ENCODE measurements at places on chromosomes 3 and 15. TPM values are rescaled to one million over a fixed set of nuclear protein-coding genes. Genes with fewer than 3 reads are reported as not detected.

DNA sequence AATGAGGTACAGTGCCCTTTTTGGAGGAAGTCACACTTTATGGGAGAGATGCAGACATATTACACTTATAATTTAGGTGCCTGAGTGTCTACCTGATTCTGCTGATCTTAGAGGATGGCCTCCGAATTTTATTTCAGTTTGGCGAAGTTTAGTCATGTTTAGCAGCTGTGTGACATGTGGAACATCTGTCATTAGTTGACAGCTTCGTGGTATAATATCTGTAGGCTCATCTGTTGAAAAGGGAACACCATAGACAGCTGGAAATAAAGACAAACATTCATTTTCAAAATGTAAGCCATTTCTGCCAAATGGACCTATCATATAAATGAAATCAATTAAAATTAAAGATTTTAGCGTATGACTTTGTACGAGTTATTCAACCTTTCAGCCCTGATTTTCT is 165.4 kb downstream of the CFAP20DC start:
- H3K36me3 ChIP-seq: no peaks in the 10 kb centered on the region
- H3K4me3 ChIP-seq: no peak overlapping the region
- H3K27me3 ChIP-seq: peaks cover 6% of the 10 kb centered on the region

GRCh38 chr15:95684693-95685115 is 645.8 kb upstream of the NR2F2 start:
- DNase-seq: no peak
- no peaks in the 10 kb centered on the region for H3K4me1 ChIP-seq
- peaks cover 10% of the 10 kb centered on the region for H3K27me3 ChIP-seq
- no peak overlapping the region for H3K27ac ChIP-seq

DNA sequence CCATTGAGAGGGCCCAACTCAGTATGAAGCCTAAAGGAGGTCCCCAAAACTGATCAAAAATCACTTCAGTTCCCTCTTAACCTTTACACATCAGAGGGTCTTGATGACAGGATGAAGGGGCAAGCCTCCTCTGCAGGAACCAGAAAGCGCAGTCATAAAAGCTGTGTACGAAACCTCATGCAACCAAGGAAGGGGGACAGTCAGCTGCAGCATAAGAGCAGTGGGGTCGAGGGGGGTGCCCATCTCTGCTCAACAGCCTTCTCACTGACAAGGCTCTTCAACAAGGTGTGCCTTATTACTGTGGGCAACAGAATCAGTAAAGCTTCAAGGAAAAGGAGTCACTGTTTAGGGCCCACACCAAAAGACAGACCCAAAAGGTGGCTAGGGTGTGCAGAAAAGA is 3.9 kb downstream of the POC1A start:
- H3K27me3 ChIP-seq: no peaks in the 10 kb centered on the region
- H3K36me3 ChIP-seq: peaks cover 7% of the 10 kb centered on the region
- no peak overlapping the region for H3K27ac ChIP-seq
- H3K4me1 ChIP-seq: peaks cover 14% of the 10 kb centered on the region

GRCh38 chr3:185062191-185062590 is 90.7 kb downstream of the C3orf70 start:
- H3K4me3 ChIP-seq: no peak overlapping the region
- no peak for DNase-seq
- no peaks in the 10 kb centered on the region for H3K4me1 ChIP-seq
- no peaks in the 10 kb centered on the region for H3K27me3 ChIP-seq
- H3K36me3 ChIP-seq: no peaks in the 10 kb centered on the region

- DNase-seq: peak; percentile 69
- peak overlapping the region; percentile 1 for H3K4me3 ChIP-seq
- no peaks in the 10 kb centered on the region for H3K36me3 ChIP-seq
- H3K27ac ChIP-seq: peak overlapping the region; percentile 64
These were observed 200.1 kb upstream of the PROK2 start for GRCh38 chr3:71984843-71985613.

DNA sequence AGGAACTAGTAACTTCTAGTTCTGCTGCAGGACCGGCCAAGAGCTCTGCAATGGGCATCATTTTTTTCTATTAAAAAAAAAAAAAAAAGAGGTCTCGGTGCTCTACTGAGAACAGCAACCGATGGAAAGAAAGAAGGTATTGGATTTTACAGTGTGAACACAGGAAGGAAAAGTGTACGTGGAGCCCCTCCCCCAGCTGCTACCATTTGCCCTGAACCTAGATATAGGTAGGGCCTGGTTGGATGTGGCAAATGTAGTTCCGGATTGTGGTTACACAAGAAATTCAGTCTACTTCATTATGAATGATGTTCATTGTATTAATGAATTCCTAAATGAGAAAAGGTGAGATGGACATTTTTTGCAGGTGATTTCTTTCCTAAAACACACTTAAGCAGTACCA is 17.9 kb upstream of the PPARG start:
- no peaks in the 10 kb centered on the region for H3K36me3 ChIP-seq
- H3K27me3 ChIP-seq: peaks cover 11% of the 10 kb centered on the region
- DNase-seq: no peak

DNA sequence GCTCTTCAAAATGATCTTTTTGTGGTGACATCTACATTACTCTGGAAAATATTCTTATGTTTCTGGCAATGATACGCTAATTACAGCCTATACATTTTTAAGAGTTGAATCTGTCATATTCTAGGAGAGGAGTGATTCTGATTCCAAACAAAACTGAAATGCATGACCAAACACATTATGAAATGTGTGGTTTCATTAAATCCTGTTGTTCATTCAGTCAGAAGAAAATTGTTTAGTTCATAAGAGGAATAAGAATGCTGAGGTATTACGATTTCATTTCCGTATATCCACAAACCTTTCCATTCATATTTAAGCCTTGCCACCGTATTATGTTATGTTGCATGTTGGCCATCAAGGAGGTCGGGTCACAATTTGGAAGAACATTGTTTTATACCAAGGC is 345.1 kb downstream of the FEZF2 start:
- H3K36me3 ChIP-seq: no peaks in the 10 kb centered on the region
- H3K27me3 ChIP-seq: peaks cover 11% of the 10 kb centered on the region
- no peaks in the 10 kb centered on the region for H3K4me1 ChIP-seq

Gene RPP25
- 6.2 TPM for total RNA-seq

- no peaks in the 10 kb centered on the region for H3K36me3 ChIP-seq
- H3K27ac ChIP-seq: no peak overlapping the region
- DNase-seq: no peak
- H3K4me1 ChIP-seq: no peaks in the 10 kb centered on the region
- no peak overlapping the region for H3K4me3 ChIP-seq
These were observed 134.5 kb upstream of the SGO1 start for GRCh38 chr3:20320489-20320888.

Gene GOLGA6L7
- not detected for total RNA-seq

Gene SPTBN5
- total RNA-seq: 0.51 TPM

GRCh38 chr3:163011596-163011995 is 1515.0 kb downstream of the OTOL1 start:
- H3K4me1 ChIP-seq: no peaks in the 10 kb centered on the region
- no peaks in the 10 kb centered on the region for H3K27me3 ChIP-seq
- no peak overlapping the region for H3K4me3 ChIP-seq
- no peaks in the 10 kb centered on the region for H3K36me3 ChIP-seq

DNA sequence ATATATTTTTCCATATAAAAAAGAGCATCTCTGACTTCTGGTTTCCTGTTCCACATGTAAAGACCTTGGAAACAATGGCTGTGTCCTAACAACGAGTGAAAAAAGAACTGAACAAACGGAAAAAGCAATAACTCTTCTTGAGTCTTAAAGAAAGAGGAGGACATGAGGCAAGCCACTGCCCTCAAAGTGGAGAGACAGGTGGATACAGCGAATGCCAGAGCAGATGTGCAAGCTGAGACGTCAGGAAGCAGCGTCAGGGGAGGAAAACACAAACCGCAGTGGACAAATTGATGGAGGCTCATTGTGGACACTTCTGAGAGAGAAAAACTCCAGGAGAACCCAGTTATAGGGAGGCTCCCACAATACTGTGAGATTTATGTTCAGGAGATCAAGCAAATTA is 208.0 kb upstream of the MME start:
- H3K4me1 ChIP-seq: no peaks in the 10 kb centered on the region
- H3K4me3 ChIP-seq: no peak overlapping the region
- H3K27me3 ChIP-seq: no peaks in the 10 kb centered on the region

Gene MESP2
- 0.30 TPM for total RNA-seq

DNA sequence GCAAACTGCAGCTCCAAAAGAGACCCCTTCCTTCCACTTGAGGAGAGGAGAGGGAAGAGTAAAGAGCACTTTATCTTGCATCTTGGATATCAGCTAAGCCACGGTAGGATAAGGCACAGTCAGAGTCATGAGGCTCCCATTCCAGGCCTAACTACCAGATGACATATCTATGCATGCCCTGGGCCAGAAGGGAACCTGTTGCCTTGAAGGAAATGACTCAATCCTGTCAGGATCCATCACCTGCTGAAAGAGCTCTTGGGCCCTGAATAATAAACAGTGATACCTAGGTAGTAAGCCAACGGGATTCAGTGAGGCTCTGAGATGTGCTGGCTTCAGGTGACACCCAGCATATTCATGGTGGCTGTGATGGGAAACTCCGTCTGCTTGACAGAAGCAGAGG is 118.5 kb upstream of the EPHA3 start:
- H3K27me3 ChIP-seq: no peaks in the 10 kb centered on the region
- no peaks in the 10 kb centered on the region for H3K36me3 ChIP-seq
- no peak for DNase-seq
- no peak overlapping the region for H3K27ac ChIP-seq
- H3K4me1 ChIP-seq: no peaks in the 10 kb centered on the region
- H3K4me3 ChIP-seq: no peak overlapping the region

- DNase-seq: no peak
- no peaks in the 10 kb centered on the region for H3K36me3 ChIP-seq
- peaks cover 7% of the 10 kb centered on the region for H3K4me1 ChIP-seq
- no peaks in the 10 kb centered on the region for H3K27me3 ChIP-seq
- H3K27ac ChIP-seq: no peak overlapping the region
These were observed 120.0 kb downstream of the SLCO3A1 start for GRCh38 chr15:91973481-91973880.

DNA sequence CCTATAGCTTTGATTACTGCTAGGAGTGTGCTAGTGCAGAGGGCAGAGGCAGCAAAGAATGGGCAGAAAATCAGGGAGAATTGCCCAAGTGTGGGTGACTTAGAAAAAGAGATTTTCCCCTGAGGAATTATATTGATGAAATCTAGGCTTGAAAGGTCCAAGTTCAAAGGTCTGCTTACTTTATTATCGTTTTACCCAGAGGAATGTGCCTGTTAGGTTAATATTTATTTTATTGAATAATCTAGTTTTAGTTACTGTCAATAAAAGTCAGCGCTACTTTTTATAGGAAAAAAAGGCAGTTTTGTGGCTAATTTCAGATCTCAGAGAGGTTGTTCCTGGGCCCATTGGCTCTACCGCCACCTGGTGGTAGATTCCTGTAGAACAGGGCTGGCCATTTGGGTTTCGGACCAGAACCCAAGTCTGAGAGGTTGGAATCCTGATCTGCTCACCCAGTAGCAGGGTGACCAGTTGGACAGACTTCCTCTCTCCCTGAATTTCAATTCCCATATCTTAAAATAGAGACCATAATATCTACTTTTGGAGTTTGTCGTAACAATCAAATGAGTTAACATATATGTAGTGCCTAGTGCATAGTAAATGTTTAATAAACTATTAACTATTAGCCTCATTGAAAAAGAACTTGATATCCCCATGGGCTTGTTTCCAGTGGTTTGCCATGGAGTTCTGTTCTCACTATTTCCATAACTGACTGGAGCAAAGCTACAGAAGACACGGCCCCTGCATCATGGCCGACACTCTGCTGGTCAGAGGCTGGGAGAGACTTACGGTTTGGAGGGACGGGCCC is 62.7 kb upstream of the ZNF148 start:
- peaks cover 3% of the 10 kb centered on the region for H3K4me1 ChIP-seq
- H3K27me3 ChIP-seq: no peaks in the 10 kb centered on the region
- no peak overlapping the region for H3K27ac ChIP-seq
- no peak overlapping the region for H3K4me3 ChIP-seq
- H3K36me3 ChIP-seq: peaks cover 4% of the 10 kb centered on the region

DNA sequence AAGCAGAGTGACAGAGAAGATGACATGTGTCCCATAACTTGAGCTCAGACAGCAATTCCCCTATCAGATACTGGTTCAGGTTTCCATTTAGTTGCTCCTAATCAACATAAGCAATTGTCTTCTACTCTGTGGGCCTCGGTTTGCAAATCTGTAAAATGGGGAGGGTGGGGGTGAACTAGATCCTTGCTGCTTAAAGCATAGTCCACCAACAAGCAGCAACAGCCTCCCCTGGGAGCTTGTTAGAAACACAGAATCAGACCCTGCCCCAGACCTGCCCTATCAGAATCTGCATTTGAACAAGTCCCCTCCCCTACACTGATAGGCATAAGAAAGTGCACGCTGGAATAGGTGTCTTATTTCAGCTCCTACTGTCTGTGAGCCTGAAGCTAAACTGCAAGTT is 87.8 kb downstream of the CEMIP start:
- H3K36me3 ChIP-seq: no peaks in the 10 kb centered on the region
- no peak overlapping the region for H3K4me3 ChIP-seq
- no peaks in the 10 kb centered on the region for H3K4me1 ChIP-seq
- no peak overlapping the region for H3K27ac ChIP-seq
- H3K27me3 ChIP-seq: no peaks in the 10 kb centered on the region

- no peak overlapping the region for H3K27ac ChIP-seq
- H3K27me3 ChIP-seq: no peaks in the 10 kb centered on the region
- no peak overlapping the region for H3K4me3 ChIP-seq
- DNase-seq: no peak
- no peaks in the 10 kb centered on the region for H3K36me3 ChIP-seq
These were observed 160.8 kb downstream of the EPHB1 start for GRCh38 chr3:134955874-134956273.

DNA sequence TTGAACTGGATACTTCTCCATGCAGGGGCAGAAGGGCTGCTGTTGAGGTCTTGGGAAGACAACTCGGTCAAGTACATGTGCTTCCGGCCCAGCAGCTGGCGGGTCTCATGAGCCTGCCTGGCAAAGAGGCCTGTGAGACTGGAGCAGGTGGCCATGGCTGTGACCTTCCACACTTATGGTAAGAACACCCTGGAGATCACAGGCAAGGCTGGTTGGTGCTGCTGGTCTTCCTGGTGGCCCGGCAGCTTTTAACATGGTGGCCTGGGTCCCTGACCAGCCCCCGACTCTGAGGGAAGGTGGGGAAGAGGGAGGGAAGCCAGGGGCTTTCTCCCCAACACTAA is 15.4 kb downstream of the CHRD start:
- H3K27ac ChIP-seq: no peak overlapping the region
- H3K4me1 ChIP-seq: no peaks in the 10 kb centered on the region
- DNase-seq: no peak
- no peaks in the 10 kb centered on the region for H3K36me3 ChIP-seq
- H3K27me3 ChIP-seq: no peaks in the 10 kb centered on the region
